ENCODE measurements at places on chromosomes 5 and 9. TPM values are rescaled to one million over a fixed set of nuclear protein-coding genes. Genes with fewer than 3 reads are reported as not detected.

The AQP3 gene
- 215 TPM for polyA plus RNA-seq

The ATG10 gene
- polyA plus RNA-seq: 5.4 TPM

DNA sequence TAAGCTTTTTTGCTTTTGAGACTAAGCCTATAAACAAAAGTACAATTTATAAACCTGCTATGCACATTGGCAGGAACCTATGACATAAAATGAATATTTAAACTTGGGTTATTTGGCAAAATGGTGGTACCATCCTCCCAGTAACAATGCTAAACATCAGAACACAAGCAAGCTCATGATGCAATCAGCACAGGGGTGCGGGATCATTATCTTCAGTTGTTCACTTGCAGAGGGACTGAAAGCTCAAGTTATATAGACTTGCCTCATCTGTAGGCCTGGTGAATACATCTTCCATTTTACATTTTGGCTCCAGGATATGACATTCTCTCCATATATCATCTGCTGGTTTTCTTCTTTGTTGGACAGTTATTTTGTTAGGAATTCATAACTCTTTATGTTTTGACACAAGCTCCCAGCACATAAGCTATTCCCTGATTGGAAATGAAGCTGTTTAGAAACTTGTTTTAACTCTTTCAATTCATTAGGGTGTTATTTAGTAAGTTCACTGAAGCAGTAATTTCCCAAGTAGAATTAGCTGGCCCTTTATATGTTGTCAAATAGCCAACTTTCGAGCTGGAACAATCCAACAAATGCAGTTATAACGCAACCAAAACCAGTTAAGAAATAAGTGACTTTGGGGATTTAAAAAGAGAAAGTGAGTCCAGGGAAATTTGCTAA, 124.7 kb upstream of the LIFR start:
- no peak overlapping the region for H3K27ac ChIP-seq
- no peaks in the 10 kb centered on the region for H3K27me3 ChIP-seq
- H3K4me1 ChIP-seq: no peaks in the 10 kb centered on the region
- H3K36me3 ChIP-seq: no peaks in the 10 kb centered on the region
- no peak overlapping the region for H3K4me3 ChIP-seq
- no peak for DNase-seq

- H3K4me1 ChIP-seq: no peaks in the 10 kb centered on the region
- no peaks in the 10 kb centered on the region for H3K36me3 ChIP-seq
- no peak for DNase-seq
- H3K27me3 ChIP-seq: no peaks in the 10 kb centered on the region
- no peak overlapping the region for H3K4me3 ChIP-seq
These were observed 336.0 kb downstream of the ENC1 start for GRCh38 chr5:74304536-74304935.

DNA sequence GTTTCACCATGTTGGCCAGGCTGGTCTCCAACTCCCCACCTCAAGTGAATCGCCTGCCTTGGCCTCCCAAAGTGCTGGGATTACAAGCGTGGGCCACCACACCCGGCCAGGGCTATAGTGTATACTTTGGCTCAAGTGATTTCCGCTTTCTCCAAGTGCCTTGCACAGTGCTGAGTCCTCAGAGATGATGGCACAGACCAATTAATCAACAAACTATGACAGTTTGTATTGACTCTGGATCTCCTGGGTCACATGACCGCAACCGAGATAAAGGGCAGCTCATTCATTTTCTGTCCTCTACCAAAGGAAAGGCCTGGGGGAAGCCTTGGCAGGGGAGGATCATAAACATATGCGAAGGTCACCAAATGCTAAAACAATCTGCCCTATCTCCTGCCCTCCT, 11.4 kb upstream of the LARP1 start:
- no peaks in the 10 kb centered on the region for H3K36me3 ChIP-seq
- H3K27ac ChIP-seq: no peak overlapping the region
- no peak overlapping the region for H3K4me3 ChIP-seq
- no peaks in the 10 kb centered on the region for H3K4me1 ChIP-seq

Measured in keratinocyte (primary cell).